Epithelial cell of esophagus (primary cell): ENCODE measurements at places on chromosomes 7 and 10.

- no peak for DNase-seq
Observed at GRCh38 chr10:38102880-38103279, 8.7 kb downstream of the ZNF37A start.

DNA sequence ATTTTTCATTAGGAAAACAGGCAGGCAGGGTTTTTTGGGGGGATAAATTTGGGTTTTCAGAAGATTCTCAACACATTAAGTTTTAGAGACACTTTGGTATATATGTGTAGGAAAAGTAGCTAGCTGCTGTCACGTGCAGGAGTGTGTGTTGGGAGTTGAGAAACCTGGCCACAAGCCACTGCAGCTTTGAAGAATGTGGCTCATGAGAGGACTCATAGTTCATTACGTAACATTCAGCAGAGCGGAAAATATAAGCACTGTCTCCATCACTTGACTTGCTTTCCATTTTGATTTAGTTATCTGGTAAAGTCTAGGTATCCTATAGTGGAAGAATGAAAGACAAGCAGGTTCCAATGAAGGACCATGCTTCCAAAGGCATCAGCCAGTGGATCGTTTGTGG, 31.2 kb downstream of the SMNDC1 start:
- peak; percentile 91 for DNase-seq

- peak; percentile 78 for DNase-seq
Observed at GRCh38 chr7:157337316-157338149, 729 bp downstream of the DNAJB6 start.

GRCh38 chr7:41130086-41130485, 572.8 kb downstream of the INHBA start:
- DNase-seq = no peak

DNA sequence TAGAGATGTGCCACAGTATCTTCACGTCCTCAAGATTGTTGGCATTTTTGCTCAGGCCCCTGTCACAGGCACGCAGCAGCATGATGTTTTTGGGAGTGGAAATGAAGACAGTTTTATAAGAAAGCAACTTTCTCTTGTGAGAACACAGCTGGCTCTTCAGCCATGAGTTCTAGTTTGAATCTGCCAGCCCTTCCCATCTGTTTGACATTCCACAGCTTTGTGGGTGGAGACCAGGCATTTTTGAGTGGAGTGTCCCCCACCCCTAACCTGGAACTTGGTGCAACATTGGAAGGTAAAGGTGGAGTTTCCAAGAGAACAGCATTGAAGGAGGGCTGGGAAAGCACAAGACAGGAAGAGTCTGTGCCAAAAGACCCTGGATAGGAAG, 253.1 kb upstream of the IGFBP3 start:
- DNase-seq = no peak

- DNase-seq = peak; percentile 51
Observed at GRCh38 chr10:29736366-29737073, 101.7 kb upstream of the SVIL start.

GRCh38 chr10:5710859-5711258, 26.2 kb downstream of the TASOR2 start:
- DNase-seq = no peak

GRCh38 chr7:69827558-69827957, 229.3 kb downstream of the AUTS2 start:
- no peak for DNase-seq

DNA sequence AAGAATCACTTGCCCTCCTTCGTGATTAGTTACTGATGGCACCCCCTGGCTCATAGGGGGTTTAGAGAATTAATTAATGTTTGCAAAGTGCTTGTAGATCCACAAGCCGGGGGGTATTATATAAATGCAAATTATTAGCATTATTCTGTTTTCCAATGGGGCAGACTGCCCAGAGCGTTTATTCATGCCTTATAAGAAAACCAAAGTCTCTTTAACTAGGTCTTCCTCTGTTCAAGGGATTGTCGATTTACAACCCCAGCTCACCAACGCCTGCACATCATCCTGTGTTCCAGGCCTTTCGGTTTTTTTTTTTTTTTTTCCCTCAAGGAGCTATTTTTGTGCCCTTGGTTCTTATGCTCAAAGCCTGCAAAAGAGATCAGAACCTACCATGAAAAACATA, 630.7 kb downstream of the PARD3 start:
- DNase-seq = no peak

DNA sequence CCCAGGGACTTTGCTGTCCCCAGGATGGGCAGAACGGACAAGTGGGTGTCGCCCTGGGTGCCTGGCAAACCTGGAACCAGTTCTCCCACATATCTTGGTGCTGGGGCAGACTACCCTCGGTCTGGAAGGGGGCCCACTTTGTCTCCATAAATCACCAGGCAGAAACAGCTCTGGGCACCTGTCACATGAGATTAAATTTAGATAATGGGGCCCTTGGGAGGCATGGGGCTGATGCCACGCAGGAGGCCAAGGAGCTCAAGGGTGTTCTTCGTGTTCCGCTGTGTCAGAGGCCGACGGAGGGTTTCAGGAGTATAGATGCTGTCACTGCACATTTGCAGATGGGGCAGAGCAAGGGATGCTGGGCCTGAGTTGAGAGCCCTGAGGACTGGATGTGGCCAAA, 72.7 kb downstream of the TMEM130 start:
- no peak for DNase-seq

DNA sequence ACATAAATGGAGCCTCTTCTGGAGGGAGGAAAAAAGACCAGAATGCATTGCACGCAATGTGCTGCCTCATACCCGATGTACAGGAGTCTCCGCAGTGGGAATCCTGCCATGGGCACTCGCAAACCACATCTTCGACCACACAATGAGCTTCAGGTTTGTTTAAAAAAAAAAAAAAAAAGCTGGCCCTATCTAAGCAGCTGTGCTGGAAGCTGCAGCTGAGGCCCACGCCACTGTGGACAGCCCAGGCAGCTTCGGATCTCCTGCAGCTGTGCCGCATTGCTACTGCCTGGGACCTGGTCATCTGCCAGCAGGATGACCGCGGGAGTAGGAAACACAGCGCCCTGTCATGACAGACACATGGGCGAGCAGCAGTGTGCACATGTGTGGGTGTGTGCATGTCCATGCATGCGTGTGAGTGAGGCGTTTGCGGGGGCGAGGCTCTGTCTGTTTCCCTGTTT, 26.0 kb downstream of the EN2 start:
- DNase-seq = peak; percentile 39

GRCh38 chr10:89466599-89467035, 52.2 kb downstream of the IFIT5 start:
- DNase-seq = peak; percentile 78

DNA sequence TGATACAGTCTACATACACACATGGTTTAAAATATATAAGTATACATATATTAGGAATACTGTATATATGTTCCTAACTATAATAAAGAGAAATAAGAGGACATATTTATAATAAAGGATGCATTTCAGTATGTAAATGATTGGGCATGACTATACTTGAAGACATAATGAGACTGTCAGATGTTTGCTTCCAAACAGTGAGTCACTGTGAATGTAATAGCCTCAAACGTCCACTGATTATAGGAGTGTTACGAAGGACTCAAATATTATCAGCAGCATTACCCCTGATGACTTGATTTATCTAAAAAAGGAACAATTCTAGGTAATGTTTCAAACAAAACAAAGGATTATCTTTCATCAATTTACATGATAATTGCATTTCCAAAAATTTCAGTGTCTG, 39.9 kb upstream of the NRBF2 start:
- peak; percentile 83 for DNase-seq

GRCh38 chr7:142104550-142105527, 6.7 kb upstream of the MGAM2 start:
- DNase-seq = peak; percentile 92

- DNase-seq = no peak
Observed at GRCh38 chr7:54811041-54811845, 52.2 kb upstream of the SEC61G start.

DNA sequence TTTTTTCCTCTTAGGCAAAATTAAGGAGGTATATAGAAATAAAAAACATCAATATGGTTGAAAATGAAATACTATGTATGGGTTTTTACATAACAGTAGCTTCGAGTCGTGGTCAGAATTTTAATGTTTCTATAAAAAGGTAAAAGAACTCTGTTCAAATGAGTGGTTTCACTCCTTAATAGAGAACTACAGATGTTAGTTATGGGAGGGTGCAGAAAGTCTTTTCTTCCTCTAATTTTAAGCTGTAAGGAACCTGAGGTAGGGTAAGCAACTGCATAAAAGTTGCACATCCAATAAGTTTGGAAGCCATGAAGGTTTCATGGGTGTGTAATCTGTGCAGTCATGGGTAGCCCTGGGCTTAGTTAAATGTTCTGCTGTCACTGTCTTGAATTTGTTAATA, 141.3 kb downstream of the SUGCT start:
- DNase-seq = no peak

GRCh38 chr10:94645285-94645684, 38.2 kb upstream of the CYP2C18 start:
- DNase-seq = no peak

DNA sequence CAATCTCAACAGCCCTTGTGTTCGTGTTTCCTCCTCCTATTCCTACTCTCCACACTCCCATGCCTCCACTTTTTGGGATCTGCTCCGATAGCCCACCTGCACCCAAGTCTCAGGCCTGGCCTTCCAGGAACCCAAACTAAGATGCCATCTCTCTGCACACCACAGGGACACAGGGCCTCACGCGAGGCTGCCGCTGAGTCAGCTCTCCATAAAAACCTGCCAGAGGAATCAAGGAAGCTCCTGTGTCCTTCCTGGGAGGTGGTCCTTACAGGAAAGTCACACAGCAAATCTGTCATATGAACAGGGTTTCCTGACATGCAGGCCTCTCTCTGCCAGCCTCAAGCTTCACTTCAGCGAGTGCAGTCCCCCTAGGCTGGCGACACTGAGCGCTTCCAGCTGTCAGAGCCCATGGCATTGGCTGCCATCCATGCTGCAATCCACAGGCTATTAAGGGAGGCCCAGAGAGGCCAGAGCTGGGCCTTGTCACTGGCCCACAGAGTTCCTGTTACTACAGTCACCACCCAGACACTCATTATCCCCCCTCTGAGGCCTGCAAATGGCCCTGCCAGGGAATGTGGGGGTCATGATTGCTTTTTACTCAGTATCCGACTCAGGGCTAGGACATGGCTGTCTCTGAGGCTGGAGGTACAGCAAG, 151.4 kb downstream of the OAT start:
- no peak for DNase-seq

- DNase-seq = peak; percentile 10
Observed at GRCh38 chr7:93461350-93461749, 113.2 kb downstream of the CALCR start.

- DNase-seq = no peak
Observed at GRCh38 chr10:95650232-95650631, 6.3 kb downstream of the ALDH18A1 start.

DNA sequence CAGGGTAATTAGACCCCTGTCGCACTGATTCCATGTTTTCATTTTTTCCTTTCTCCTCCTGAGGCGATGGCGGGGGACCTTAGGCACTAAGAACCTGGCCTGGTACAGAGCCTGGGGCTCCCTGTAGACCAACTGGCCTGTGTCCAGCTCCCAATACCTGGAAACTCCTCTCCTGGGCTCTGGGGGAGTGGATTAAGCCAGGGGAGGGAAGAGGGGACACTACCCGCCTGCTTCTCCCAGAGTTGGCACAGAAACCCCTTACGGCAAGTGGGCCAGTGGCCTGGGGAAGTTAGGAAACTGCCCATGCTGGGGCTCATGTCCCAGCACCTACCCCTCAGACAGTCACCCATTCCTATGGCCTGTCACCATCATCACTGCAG, 121.6 kb downstream of the GRID1 start:
- no peak for DNase-seq

DNA sequence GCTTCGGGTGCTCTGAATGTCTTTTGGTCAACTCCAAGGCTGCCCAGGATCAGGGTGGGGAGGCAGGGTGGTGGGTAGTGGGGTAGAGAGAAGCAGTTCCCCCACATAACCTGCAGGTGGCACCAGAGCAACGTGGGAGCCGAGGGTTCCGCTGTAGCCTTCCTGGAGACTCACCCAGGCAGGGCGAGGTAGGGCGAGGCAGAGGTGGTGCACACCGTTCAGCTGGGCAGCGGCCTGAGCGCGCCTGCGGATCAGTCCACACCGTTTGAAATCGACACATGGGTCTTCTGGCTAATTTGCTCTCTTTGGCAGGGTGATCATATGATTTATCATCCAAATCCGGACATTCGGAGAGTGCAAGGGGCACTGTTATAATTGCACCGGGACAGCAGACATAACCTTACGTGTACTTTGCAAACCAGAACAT, 41.4 kb upstream of the MAP3K8 start:
- DNase-seq = peak; percentile 68

DNA sequence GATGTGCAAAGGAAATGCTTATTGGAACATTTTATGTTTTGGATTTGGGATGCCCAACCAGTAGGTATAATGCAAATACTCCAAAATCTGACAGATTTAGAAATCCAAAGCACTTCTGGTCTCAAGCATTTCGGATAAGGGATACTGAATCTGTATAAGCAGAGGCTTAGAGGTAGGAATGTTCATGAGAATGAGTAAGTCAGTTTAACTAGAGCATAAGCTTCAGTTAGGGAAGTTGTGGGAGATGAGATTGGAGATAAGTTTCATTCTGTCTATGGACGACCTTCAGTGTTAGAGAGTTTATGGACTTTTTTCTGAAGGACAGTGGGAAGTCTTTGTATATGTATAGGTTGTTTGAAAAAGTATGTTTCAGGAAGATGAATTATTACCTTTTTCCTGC, 10.4 kb downstream of the TAX1BP1 start:
- DNase-seq = no peak

GRCh38 chr10:59678884-59679301, 30.8 kb downstream of the SLC16A9 start:
- peak; percentile 96 for DNase-seq

- DNase-seq = no peak
Observed at GRCh38 chr7:1679966-1680730, 10.1 kb downstream of the ELFN1 start.

DNA sequence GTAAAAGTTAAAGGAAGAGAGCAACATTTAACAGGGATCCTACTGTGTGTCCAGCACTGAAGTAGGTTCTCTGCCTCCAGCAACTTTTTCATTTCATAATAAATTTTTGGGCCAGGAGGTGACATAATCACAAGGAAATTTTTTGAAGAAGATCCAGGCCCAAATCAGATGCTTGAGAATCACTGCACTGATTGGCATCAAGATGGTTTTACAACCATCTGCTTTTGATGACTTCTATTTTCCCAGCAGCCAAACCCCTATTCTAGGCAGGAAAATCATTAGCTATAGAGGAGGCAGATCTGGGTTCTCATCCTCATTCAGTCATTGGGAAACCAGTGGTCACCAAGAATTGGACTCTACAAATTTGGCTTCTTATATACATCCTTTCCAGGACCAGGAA, 79.0 kb downstream of the ARL4A start:
- no peak for DNase-seq

GRCh38 chr10:101441541-101442455, 87.8 kb downstream of the BTRC start:
- peak; percentile 82 for DNase-seq

- DNase-seq = no peak
Observed at GRCh38 chr10:6145166-6145987, 56.5 kb downstream of the RBM17 start.
